Epithelial cell of proximal tubule (primary cell): ENCODE measurements at places on chromosomes 6 and 20. TPM values are rescaled to one million over a fixed set of nuclear protein-coding genes. Genes with fewer than 3 reads are reported as not detected.

HLA-C gene
- total RNA-seq: 174 and 314 TPM in 2 replicates

OR12D3 gene
- total RNA-seq: not detected in 2 replicates

SCRT2 gene
- total RNA-seq: not detected in 2 replicates

ADGRG6 gene
- 35.3 and 45.4 TPM in 2 replicates for total RNA-seq

CST5 gene
- not detected in 2 replicates for total RNA-seq
